ENCODE measurements at places on chromosomes 5 and 9.

GRCh38 chr5:37086466-37087173, 162.6 kb downstream of the CPLANE1 start:
- no peak for DNase-seq

DNA sequence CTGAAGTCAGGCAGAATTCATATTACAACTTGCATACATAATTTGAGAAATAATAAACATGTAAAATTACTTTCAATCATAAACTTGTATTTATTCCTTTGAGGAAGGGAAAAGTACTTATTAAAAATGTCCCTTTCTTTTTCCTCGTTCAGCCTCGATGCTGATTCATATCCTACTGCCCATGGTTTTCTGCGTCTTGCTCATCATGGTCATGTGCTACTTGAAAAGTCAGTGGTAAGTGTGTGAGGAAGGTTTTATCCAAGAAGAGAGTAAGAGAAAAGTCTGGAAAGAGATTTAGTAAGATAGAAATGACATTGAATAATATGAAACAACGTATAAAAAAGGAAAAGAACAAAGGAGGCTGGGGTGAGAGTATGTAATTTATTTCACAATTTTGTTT, 85.9 kb downstream of the OSMR start:
- DNase-seq: no peak

DNA sequence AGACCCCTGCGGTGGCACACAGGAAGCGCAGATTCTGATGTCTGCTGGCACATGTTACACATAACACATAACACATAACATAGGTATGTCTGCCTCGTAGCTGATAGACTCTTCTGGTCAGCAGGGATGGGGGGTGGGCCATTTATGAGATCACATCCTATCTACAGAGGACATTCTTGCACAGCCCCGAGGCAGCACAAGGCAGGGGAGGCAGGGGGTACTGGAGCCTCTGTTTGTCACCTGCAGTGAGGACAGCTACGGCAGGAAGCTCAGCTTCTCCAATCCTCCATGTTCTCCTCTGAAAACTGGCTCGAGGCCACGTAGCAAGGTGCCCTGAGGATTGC, 16.7 kb upstream of the MED10 start:
- no peak for DNase-seq

DNA sequence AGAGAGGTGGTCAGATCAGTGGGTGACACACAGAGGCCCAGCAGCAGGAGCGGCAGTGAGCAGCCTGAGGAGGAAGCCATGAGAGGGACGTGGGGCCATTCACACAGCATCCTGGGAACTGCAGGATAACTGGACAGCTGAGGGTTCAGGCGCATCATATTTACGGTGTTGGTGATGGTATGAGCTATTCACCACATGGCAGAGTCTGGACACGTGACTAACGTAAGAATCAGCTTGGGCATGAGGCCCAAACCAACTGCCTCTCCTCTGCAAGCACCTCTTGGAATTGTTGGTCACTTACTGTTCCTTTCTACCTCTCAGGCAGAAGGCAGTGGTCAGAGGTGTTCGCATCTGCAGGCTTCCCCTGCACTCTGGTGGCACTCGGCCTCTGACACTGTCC, 141.1 kb downstream of the ENTREP1 start:
- no peak for DNase-seq

DNA sequence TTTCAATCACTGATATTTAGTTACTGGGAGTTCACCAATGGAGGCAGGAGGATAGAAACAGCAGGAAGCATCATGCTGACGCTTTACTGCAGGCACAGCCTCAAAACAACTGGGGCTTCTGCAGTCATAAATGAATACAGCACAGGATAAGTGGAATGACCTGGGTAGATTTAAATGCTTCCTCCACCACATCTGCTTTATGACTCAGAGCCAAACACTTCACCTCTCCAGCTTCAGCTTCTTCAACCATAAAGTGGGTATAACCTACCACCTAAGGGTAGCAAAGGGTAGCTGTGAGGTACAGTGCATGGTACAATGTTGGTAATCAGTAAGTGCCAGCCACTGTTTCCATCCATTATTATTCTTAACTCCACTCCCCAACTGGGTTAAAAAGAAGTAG, 28.4 kb downstream of the RASEF start:
- no peak for DNase-seq

DNA sequence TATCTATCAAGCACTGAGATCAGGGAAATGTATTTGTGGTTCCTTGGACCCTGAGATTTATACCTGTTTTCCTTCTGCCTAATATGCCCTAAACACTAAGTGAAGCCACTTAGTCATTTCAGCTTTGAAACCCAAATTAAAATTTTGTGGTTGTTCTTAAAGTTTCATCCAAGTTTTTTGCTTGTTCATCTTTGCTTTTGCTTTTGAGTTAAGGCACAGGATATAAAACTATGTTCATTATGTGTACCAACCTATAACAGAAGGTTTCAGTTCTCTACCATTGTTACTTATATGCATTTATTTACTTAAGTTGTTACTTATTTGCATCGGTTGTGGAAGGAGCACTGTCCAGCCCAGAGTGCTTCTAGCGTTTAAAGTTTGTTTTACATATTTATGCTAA, 382.3 kb downstream of the PTPRD start:
- DNase-seq: no peak

- DNase-seq: no peak
These were observed 774.3 kb downstream of the KCTD16 start for GRCh38 chr5:144944936-144945335.

GRCh38 chr9:77291714-77292113, 114.4 kb downstream of the VPS13A start:
- DNase-seq: no peak

DNA sequence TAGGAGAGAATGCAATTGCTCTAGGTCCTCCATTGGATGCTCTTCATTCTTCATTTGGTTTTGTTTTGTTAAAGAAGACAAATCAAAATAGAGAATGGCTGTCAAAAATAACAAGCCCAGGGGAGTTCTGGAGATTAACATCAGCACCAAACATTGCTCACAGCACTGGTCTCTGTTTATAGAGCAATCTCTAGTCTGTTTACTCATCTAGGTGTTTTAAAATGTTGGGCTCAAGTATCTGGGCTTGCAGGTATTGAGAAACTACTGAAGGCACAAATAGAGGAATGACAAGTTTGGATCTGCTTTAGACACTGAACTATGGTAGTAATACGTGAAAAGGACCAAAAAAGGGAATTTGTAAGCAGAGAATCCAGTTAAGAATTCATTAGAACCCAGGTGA, 77.0 kb upstream of the TMC1 start:
- DNase-seq: no peak

GRCh38 chr5:132060501-132061161, at the start of gene IL3:
IL3 (plus strand) TSS chr5:132060655; CDS start chr5:132060707, 52 bp downstream.
- DNase-seq: no peak

DNA sequence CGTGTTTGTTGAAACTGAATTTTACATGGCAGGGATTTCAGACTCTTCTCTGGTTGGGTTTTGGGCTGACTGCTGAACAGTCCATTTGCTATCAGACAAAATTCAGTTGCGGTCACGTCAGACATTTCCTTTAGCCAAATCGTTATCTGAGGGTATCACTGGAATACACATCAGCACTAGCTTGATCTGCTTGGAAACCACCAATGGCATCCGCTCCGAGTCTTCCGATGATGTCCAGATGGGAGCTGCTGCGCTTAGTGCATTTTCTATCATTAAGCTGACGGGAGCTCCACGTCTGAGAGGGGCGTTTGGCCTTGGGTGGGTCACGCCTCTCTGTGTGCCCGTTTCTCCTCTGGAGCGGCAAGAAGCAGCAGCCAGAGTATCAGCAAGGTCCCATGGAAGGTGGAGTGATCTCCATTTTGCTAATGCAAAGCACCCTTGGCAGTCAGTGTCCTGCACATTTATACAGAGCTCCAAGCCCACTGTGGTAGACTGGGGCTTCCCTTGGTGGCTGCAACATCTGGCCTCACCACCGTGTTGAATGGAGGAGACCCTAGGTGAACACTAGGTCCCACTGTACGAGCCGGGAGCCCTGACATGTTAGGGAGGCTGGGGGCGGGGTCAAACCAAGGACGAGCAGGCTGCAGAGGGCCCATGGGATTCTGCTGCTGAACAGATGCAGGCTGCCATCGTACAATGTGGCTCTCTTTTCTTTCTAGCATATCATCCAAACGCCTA, 134.6 kb upstream of the PHYKPL start:
- no peak for DNase-seq

GRCh38 chr9:129554649-129555048, 66.3 kb downstream of the C9orf50 start:
- no peak for DNase-seq

- no peak for DNase-seq
These were observed 1282.7 kb upstream of the WWC1 start for GRCh38 chr5:167008705-167009104.

DNA sequence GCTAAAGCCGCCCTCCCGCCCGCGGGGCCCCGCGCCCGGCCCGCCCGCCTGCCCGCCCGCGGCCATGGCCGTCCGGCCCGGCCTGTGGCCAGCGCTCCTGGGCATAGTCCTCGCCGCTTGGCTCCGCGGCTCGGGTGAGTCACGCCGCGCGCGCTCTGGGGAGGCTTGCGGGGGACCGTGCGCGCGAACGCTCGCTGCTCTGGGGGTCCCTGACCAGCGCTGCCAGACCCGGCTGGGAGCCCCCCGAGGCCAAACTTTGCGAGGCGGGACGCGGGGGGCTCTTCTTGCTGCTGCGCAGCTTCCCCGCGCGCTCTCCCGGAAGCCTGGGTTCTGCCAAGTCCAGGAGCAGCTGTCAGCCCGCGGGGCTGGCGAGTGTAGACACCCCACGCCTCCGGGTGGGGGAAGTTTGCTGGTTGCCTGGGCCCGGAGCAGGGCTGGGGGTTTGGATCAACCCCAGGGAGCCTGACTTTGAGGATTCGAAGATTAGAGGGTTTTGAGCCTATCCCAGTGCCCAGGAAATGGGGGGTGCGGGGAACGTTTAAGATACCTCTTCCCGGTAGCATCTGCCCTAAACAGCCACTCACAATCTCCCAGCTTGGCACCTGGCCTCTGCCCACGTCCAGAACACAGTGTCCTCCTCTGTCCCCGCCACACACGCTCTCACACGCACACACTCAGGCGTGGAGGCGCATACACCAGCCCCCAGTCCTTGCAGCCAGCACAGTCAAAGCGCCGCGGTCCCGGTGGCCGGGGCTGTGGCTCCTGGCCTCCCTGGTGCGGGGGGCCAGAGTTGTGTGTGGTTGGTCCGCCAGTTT, 535 bp downstream of the UNC5A start:
- DNase-seq: no peak

DNA sequence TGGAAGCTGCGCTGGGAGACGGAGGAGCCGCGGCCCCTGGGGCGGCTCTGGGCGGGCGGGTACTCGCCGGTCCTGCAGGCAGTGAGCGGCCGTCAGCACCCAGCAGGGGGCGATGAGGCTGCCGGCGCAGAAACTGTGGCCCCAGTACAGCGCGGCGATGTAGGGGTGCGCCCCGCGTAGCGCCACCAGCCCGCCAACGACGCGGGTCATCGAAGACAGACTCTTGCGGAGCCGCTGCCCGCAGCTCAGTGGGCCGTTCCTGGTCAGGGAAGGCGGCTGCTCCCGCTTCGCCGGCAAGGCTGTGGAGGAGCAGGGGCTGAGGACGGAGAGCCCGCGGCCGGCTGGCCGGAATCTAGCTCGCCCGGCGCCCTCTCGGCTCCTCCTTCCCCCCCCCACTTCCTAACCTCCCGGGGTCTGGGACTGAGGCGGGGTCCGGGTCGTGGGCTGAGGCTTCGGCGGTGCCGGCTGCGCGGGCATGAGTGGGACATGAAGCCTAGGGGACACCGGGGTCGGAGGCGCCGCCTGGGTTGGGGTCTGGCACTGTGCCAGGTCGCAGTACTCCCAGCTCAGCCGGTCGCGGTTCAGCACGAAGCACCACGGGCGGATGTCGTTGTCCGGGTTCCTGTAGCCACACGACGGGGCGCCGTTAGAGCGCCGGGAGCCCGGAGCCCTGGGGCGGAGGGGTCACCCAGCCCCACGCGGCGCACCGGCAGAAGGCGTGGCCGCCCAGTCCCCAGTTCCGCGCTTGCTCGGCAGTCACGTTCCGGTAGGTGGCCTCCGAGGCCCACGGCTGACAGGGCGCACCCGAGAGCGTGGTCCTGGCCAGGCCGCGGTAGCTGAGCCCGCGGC, 3.6 kb upstream of the PFN3 start:
- DNase-seq: peak; percentile 94

GRCh38 chr5:90932052-90932699, 373.6 kb downstream of the ADGRV1 start:
- DNase-seq: no peak

GRCh38 chr5:5140479-5141338, 579 bp downstream of the ADAMTS16 start:
- DNase-seq: no peak

DNA sequence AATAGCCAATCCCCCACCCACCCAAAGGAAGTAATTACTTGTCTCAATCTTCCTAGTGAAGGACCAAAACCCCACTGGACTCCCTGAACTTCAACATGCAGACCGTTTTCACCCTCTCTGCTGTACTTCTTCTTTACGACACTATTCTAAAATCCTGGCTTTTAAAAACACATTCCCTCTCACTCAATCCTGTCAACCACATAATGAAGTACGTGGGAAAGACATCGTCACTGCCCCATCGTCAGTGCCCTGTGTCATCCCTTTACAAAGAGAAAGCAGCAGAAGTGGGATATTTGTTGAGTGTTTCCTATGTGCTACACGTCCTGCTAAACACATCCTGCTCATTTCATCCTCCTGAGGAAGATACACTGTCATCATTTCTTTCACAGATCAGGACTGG, 54.2 kb downstream of the MAPKAP1 start:
- no peak for DNase-seq

GRCh38 chr9:112050544-112051475, 124.3 kb downstream of the SUSD1 start:
- DNase-seq: peak; percentile 82

DNA sequence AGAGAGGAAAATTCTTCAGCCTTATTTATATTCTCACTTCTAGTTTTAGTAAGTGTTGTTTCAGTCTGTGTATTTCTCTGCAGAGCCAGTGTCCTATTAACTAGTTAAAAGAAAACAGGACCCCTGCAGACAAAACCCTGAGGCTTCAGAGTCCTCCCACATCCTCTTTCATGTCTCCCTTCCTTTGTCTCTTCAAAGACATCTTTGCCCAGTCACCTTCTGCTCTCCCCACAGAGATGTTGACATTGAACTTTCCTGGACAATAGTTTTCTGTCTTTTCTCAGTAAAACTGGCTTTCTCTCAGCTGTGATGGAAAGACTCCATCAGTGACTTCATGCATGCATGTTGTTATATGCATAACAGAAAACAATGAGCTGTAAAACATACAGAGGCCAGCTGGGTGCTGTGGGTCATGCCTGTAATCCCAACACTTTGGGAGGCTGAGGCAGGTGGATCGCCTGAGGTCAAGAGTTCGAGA, 20.2 kb downstream of the GRAMD2B start:
- no peak for DNase-seq

- no peak for DNase-seq
These were observed 118.0 kb downstream of the ESM1 start for GRCh38 chr5:54867310-54867944.

- DNase-seq: no peak
These were observed 18.3 kb downstream of the PDGFRB start for GRCh38 chr5:150137168-150137957.

DNA sequence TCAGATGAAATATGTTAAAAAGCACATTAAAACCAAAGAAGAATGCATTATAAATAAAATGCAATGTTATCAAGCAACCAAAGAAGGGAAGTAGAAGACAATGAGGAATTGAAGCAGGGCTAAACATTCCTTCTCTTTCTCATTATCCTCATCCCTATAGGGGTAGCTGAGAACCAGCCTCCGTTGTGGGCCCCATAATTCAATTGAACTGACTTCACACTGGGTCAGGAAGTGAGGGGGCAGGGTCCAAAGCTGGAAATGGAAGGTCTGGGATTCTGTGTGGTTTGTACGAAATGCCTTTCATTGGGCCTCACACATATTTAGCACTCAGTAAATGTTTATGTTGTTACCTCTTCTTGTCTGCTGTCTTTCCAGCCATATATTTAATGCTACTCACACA, 220.4 kb upstream of the CD180 start:
- DNase-seq: no peak
